ENCODE measurements at places on chromosomes 7 and 10. TPM values are rescaled to one million over a fixed set of nuclear protein-coding genes. Genes with fewer than 3 reads are reported as not detected.
A peak's percentile ranks its signal among the peaks of the same experiment; 100 is the strongest.

GRCh38 chr10:125549653-125550052, 133.3 kb downstream of the TEX36 start:
- no peak for DNase-seq

EPDR1 gene
- 43.4 TPM for total RNA-seq

GRCh38 chr7:133846203-133846945, 280.8 kb upstream of the LRGUK start:
- no peak for DNase-seq

IFIT1B gene
- not detected for total RNA-seq

- DNase-seq, result no peak
Observed at GRCh38 chr10:7196284-7196683, 214.6 kb downstream of the SFMBT2 start.

DNA sequence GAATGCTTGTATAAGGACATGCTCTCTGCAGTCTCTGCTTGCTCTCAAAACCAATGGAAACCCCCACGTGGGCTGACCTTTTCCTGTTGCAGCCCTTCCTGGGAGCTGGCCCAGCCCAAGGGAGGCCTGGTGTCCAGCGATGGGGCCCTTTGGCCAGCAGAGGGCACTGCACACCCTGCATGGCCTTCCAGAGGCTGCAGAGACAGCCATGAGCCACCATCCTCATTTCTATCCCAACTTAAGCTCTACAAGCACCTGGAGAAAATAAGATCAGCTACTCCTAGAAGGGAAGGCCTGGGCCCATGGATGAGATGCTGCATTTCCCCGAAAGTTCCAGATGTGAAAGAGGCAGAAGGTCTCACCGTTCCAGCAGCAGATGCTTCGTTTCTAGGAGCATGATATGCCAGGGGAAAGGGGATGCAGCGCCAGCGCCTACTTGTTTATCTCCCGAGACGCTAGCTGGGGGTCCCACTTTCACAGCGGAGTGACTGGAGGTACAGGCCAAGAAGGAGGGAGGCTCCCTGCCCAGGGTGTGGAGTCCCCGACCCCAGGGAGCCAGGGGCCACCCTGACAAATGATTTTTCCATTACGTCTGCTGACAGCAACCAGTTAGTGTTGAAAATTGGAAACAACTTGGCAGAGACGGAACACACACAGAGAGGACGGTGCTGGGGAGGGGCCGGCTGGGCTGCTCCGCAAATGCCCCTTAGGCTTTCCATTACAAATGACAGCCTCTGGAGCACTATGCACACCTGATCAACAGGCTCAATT, 106.4 kb downstream of the ZRANB1 start:
- peak; percentile 90 for DNase-seq

GRCh38 chr7:157990881-157991250, 596.8 kb downstream of the PTPRN2 start:
- DNase-seq, result no peak

- DNase-seq, result no peak
Observed at GRCh38 chr7:128267595-128267924, 26.5 kb downstream of the LEP start.

ELN gene
- 2.1 TPM for total RNA-seq

DNA sequence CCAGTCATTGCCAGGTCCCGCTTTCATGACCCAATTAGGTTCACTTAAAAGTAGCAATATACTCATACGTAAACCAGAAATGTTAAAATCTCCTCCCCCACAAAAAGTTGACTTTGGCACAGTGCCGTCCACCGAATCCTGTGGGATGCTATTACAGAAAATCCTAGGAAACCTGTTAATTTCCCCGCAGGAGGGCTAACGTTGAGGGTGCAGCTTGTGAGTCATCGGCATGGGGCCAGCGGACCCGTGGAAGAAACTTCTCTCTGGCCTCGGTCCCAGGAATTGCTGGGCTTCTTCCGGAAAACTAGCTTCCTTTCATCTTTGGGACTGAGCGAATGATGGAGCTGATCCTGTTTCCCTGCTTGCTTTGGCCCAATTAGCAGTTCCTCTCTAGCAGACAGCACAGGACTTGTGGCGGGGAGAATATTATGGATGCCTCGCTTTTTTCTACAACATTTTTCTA, 13.5 kb downstream of the CRYGN start:
- DNase-seq, result peak; percentile 96

DNA sequence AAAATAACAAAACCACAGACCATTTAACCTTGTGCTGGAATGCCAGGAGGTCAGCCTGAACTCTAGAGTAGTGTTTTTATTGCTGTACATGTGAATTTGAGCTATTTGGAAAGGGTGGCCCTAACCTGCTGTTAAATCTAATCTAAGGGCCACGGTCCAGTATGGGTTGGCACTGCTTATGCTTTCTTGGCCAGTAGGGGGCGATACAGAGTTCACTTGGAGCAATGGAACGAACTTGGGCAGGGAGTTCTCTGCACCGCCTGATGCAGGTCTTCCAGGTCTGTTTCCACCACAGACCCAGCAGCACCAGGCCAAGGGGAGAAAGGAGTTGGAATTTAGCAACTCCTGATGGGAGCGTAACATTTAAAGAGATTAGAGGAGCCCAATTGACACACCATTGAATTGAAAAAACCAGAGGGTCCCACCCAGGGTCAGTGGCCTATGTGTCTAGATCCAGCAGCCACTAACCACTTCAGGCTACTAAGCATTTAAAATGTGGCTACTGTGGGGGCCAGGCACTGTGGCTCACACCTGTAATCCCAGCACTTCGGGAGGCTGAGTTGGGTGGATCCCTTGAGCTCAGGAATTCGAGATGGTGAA, 75.7 kb upstream of the EFCAB10 start:
- DNase-seq, result no peak

DNA sequence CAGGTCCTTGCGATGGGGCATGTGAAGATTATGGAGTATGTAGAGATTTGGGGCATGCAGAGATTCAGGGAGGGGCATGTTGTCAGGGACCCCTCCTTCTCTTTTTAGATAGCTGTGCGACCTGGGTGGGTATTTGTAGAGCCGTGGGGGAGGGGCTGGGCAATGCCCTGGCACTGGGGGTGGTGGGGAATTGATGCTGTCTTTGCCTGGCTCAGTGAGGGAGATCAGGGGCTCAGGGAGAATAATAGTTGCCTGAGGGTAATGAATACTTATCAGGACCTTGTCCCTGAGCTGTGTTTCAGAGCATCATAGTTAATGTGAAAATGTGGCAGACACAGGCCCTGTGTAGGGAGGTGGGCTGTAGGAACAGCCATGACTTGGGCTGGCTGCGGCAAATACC, 3.5 kb downstream of the RAMP3 start:
- no peak for DNase-seq

FRMPD2 gene
- total RNA-seq, result not detected

NCF1 gene
- under 0.01 TPM for total RNA-seq

GRCh38 chr10:103373544-103373943, 5.8 kb downstream of the TAF5 start:
- DNase-seq, result no peak

- peak; percentile 44 for DNase-seq
Observed at GRCh38 chr10:89213191-89213808, 6.2 kb upstream of the CH25H start.

DNA sequence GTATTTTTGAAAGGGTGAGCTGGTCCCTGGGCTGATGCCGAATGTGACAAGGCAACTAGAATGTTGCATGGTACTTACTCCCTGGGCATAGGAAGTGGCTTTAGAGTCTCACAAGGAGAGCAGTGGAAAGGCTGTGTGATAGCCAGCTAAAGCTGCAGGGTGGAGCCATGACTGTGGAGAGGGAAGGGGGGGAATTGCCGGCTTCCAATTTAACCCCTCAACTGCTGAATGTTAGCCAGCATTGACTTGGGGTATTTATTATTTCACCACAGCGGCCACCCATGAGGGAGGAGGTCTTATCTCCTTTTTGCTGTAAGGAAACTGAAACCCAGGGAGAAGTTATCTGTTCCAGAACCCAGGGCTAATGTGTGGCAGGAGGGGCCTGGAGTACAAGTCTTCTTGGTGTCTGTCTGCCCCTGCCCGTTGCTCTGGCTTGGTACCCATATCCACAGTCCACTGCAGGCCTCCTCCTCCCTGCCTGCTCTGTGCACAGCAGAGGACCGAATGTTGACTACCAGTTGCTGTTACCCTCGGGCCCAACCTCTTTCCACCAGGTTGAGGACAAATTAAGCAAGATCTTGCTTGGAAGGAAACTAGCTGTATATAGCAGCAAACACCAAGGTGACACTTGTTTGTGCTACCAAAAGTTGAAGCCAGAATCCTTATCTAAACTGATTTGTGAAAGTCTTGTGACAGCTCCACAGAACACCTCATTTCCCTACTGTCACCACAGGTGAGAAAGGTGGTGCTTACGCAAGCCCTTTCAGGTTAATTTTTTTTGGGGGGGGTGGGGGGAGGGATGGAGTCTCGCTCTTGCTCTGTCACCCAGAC, 37.6 kb downstream of the WBP1L start:
- DNase-seq, result no peak

TMEM184A gene
- total RNA-seq, result under 0.01 TPM

DNA sequence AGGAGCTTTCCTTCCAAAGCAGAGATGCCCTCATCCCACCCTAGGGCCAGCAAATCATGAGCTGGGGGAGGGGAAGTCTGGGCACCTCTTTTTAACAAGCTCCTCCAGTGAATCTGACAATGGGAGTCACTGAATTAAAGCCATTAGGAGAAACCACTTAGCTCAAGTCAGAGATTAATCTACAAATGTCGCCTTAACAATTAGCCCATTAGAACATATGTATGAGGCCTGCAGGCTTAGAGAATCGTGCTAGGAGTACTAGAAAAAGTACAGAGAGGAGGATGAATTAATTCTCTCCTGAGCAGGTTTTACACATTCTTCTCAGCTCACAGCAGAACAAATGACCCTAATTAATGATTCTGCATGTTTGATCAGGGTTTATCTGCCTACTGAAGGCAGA, 381.3 kb downstream of the KCNMA1 start:
- DNase-seq, result no peak

DNA sequence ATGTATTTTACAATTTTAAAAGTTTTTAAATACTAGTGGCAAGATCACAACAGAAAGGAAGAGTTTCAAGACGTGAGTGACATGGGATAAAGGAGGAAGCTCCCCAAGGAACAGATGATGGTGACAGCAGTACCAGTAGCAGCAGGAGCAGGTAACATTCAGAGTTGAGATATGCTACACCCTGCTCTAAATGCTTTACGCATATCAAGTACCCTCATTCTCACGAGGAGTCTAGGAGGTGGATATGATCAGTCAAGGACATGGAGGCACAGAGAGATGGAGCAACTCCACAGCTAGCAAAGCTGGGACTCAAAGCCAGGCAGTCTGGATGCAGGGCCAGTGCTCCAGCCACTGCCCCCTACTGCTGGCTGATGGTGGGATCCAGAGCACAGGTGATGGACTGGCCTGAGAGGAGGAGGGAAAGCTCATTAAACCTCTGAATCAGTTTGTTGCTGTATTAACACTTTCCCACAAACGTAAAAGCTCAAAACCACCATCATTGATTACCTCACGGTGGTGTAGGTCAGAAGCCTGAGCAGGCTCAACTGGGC, 17.5 kb downstream of the RP9 start:
- no peak for DNase-seq

GRCh38 chr7:46715579-46715978, 794.5 kb upstream of the IGFBP3 start:
- no peak for DNase-seq

DNA sequence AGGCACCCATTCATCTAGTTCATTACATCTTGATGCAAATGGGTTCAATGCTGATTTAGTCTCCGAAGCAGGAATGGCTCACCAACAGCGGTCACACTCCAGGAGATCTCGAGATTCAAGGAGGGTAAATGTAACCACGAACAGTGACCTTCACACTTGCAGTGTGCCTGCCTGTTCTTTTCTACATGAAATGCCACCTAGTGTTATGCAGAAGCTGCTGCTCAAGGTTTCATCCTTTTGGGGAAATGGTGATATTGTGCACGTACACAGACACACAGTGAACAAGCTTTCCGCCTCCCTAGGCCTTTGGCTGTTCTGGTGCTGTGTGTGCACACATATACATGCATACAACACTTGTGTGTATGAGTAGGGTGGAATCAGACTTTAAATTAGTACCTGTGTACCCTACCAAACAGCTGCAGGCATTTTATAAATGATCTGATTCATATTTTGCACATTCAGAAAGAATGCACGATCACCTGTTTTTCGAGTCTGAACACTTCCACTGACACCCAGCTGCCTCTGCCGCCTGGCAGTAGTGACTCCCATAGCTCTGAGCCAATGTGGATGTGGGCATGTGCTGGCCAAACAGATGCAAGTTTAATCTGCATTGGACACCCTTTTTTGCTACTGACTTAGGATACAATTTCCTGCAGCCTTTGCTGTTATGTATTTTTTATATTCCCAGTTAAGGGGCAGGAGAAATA, 100.5 kb downstream of the TACC2 start:
- no peak for DNase-seq

DNA sequence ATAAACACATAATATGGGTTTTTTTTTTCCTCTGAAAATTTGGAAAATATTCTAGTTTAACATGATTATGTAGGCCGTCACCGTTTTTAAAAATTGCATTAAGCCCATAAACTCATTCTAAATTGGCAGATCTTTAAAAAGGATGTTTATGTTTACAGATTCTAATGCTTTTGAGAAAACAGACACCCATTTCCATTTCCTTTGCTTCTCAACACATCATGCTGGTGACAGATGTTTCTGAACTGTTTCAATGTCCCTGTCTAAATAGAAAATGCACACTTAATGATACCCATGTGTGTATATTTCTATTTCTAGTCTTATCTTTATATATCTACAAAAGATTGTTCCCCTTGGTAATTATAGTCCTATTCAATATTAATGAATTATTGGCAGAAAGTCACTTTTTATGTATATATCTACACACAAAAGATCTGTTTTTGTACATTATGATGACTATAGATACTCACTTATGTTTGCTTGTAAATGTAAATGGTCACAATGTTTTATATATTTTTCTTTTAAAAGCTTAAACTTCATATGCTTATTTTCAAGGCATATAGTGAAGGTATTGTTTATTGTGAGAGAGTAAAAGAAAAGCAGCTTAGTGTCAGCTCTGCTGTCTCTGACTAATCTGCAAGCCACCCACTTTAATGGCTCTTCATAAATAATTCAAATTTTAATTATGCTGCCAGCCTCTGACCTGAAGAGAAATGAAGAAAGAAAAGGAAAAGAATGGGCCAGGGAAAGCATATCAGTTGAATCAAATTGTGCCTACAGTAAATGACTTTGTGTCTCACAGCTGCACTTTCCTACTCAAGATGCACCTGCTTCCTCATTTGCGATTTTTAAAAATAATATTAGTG, 179.4 kb downstream of the CACNA2D1 start:
- DNase-seq, result no peak

GRCh38 chr10:102316421-102316820, 71.1 kb downstream of the GBF1 start:
- DNase-seq, result no peak

- DNase-seq, result no peak
Observed at GRCh38 chr10:110212119-110213006, 5.0 kb downstream of the MXI1 start.

- no peak for DNase-seq
Observed at GRCh38 chr7:126686474-126686873, 566.3 kb downstream of the GRM8 start.

FAM20C gene
- total RNA-seq, result 52.9 TPM

SPDYE5 gene
- not detected for total RNA-seq

- no peak for DNase-seq
Observed at GRCh38 chr7:25952261-25953057, 199.5 kb upstream of the NFE2L3 start.
